ENCODE measurements at places on chromosomes 13 and 19.

DNA sequence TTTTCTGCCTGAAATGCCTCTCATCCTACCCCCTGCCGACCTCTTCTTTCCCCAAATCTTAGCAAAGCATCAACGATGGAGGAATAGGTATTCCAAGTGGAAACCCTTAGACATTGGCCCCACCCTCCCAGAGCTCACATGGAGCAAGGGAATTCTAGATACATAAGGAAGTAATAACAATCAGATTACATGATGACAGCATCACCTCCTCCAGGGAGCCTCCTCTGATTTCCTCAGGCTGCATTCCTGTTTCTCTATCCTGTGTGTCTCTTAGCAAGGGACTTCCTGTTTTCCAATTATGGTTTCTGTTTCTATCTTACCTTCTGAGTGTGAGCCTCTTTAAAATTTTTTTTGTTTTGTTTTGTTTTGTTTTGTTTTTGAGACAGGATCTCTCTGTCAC, 246.6 kb downstream of the TSHZ3 start:
- DNase-seq: no peak

DNA sequence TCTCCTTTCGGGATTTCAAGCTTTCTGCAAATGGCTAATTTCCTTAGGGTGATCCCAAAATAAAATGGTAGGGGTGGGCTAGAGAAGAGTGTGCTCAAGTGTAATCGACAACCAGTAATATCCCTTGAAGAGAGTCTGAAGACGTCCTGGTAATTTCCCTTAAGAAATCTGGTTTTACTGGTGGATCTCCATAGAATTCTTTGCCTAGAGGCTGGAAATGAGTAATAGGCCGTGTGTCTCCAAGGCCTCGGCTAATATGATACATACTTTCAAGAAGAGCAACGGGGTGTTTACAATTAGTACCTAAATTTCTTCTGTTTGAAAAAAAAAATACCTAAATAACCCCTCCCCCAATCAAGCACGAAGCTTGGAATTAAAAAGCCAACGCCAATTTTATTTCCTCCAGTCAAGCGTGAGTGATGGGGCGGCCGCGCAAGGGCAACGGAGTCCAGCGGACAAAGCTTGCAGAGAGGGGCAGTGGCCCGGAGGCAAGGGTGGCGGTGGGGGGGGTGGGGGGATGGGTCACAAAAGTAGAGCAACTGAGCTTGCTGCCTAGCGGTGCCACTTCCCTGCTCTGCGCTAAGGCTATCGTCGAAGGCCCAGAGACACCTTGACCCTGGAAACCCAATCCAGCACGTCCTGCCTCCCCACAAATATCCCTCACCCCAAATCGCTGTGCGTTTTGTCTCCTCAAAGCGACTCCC, 7.8 kb downstream of the SOX21 start:
- DNase-seq: no peak

- no peak for DNase-seq
These were observed 21.1 kb downstream of the CLEC17A start for GRCh38 chr19:14603990-14604387.

DNA sequence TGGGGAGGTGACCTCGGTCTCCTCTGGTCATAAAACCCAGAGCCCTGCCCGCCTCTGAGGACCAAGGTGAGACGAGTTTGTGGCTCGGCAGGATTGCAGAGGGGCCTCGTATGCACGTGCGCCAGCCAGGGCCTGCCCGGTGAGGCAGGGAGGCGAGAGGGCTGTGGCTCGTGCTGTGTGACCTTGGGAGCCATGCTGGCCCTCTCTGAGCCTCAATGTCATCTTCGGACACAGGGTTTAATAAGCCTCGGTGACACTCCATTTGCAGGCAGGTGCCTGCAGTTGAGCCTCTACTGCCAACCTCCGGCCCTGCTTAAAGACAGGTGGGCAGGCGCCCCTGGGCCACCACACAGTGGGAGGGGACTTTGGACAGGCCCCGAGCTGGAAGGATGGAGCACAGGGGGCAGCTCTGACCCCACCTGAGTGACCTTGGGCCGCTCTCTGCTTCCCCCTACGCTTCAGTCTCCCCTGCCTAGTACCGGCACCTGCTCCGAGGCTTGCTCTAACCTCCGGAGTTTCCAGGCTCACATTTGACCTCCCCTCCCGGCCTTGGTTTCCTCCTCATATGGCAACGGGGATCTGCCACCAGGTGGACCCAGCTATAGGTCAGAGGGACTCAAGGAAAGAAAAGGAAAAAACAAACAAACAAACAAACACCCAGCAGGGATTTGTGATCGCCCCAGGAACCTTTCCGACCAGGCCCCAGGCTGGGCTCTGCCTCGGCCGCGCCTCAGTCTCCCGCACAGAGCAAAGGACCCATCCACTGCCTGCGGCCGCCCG, 3.1 kb downstream of the ZBTB7A start:
- DNase-seq: no peak

DNA sequence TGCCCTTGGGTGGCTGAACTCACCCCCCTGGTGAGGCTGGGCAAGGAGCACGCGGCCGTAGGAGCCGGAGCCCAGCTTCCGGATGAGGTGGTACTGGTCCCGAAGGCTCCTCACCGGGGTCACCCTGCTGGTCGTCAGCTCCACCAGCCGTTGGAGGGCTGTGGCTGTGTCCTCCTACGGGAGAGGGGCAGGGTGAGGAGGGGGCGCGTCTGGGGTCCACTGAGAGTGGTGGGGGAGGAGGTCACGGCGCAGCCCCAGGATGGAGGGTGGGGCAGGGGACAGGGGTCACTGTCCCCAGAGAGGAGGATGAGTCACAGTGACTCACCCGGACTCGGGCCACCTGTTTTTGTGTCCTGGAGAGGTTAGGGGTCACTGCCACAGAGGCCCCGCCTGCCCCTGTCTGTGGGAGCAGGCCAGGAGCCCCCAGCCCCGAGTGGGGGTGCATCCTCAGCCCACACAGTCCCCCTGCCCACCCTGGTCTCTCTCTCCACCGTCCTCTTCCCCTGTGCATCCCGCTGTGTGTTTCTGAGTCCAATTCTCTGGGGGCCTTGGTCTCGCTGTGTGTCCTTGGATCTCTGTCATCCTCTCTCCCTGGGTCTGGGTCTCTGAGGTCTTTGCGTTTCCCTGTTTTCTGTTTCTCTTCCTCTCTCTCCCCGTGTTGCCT, 435 bp downstream of the SBK3 start:
- DNase-seq: no peak

Measured in EL (cell line).